ENCODE measurements at places on chromosomes 6 and 20.
A peak's percentile ranks its signal among the peaks of the same experiment; 100 is the strongest.

GRCh38 chr6:143176090-143177021 lies 115.7 kb downstream of the AIG1 start:
- DNase-seq: peak; percentile 65

DNA sequence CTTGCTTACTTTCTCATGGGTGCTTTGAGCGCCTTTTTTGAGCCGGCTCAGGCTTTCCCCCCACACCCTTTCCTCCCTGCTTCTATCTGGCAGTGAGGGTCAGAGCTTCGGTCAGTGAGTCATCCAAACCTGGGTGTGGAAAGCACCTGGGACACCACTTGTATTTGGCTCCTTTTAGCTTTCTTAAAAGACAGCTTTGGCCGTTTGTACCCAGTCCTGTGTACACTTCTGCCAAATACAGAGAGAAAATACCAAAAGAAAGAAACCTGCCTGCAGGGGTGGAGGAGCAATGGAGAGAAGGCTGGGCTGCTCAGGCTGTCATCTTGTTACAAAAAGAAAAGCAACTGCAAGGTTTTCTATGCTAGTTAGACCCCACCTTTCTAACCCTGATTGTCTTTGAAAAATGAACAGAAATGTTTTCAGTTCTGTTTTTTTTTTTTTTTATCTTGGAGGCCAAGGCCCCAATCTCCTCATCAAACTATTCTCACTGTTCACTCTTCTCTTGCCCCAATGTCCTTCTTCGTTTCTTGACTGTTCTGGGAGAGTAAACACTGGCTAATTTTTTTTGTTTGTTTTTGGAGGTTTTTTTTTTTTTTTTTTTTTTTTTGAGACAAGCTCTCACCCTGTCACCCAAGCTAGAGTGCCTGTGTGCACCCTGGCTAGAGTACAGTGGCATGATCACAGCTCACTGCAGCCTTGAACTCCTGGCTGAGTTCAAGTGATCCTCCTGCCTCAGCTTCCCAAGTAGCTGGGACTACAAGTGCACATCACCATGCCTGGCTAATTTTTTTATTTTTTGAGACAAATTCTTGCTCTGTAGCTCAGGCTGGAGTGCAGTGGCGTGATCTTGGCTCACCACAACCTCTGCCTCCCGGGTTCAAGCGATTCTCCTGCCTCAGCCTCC lies 76.4 kb downstream of the SSR1 start:
- no peak for DNase-seq

- DNase-seq: no peak
Measured at GRCh38 chr6:136772685-136773472, 19.4 kb downstream of the MAP3K5 start.

GRCh38 chr6:76772951-76773350 lies 690.3 kb downstream of the HTR1B start:
- DNase-seq: no peak

- no peak for DNase-seq
Measured at GRCh38 chr6:116764961-116765841, at the start of gene FAM162B. FAM162B (minus strand) TSS chr6:116765719; CDS start chr6:116765576, 143 bp downstream.

- DNase-seq: no peak
Measured at GRCh38 chr6:164023535-164023934, 609.0 kb downstream of the QKI start.

DNA sequence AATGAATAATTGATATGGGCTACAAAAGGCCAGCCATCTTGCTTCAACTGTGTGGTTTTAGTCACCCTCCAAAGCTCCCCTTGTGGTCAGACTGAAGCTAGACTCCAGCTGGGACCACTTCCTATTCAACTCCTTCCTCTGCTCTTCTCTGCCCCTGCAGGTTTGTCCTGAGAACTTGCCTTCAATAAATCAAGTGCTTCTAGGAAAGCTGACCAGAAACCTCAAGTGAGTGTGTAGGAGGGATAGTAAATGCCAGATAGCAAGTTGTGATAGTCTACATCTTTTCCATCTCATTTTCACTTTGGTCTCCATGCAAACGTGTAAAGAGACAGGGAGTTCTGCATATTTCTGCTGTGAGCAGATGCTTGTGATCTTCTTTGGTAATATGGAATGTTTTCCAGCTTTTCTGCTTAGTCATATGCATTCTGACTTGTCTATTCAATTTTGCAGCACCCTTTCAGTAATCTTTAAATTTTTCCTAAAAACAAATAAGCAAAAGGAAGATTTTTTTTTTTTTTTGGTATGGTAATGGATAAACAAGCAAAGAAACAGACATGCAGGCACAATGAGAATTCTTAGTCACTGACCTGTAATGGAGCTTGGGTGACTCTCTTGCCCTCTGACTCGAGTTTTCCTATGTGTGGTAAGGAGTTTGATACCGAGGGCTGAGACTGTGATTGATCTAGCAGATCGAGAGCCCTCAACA lies 201.3 kb upstream of the BTBD3 start:
- peak; percentile 35 for DNase-seq

DNA sequence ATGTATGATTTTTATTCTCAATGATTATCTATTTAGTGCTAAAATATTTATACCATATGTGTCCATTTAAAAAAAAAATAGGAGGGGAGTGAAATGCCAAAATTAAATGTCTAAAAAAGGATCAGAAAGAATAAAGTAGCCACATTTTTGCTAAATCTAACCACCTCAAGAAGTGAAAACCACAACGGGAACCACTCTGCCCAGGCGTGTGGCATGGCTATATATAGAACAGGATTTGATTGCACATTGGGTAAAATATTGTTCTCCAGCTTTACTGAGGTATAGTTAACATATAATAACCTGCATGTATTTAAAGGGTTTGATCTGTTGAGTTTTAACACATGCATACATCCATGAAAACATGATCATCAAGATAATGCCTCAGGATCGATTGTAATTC lies 19.0 kb upstream of the AFDN start:
- DNase-seq: no peak

- DNase-seq: no peak
Measured at GRCh38 chr6:143539734-143540133, 28.2 kb upstream of the FUCA2 start.

GRCh38 chr6:39911513-39912125 lies 22.6 kb downstream of the MOCS1 start:
- no peak for DNase-seq

GRCh38 chr6:114740547-114740946 lies 397.7 kb upstream of the HS3ST5 start:
- no peak for DNase-seq

DNA sequence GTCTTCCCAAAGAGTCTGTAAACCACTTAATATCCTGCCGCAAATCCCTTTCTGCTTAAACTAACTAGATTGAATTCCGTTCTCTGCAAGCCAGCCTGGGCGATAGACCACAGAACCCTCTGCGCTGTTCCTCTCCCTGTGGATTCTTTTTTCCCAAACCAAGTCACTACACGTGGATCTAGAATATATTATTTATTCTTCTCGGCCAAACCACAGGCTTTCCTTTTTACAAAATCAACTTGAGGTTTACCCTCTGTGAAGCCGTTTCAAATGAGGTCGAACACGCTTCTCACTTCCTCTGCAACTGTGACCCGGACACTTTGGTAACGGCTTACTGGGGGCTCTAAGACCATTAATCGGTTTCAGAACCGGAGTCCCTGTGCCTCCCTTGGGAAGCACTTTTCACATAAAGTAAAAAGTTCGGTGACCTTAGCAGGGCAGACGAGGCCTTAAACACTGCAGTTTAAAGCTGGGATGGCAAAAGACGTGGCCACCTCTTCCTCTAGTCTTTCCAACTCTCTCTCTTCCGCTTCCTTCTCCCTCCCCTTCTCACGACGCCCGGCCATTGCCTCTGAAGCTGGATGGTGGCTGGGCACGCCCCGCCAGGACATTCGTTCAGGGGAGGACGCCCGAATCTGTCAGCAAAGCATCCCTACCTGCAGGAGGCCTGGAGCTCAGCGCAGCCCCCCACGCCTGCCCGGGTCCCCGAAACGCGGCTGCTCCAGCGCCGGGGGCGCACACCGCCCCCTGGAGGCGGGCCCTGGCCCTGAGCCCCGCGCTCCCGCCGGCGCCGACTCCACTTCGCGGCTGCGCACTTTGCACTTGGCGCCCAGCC lies 55.0 kb upstream of the FOXC1 start:
- peak; percentile 41 for DNase-seq

DNA sequence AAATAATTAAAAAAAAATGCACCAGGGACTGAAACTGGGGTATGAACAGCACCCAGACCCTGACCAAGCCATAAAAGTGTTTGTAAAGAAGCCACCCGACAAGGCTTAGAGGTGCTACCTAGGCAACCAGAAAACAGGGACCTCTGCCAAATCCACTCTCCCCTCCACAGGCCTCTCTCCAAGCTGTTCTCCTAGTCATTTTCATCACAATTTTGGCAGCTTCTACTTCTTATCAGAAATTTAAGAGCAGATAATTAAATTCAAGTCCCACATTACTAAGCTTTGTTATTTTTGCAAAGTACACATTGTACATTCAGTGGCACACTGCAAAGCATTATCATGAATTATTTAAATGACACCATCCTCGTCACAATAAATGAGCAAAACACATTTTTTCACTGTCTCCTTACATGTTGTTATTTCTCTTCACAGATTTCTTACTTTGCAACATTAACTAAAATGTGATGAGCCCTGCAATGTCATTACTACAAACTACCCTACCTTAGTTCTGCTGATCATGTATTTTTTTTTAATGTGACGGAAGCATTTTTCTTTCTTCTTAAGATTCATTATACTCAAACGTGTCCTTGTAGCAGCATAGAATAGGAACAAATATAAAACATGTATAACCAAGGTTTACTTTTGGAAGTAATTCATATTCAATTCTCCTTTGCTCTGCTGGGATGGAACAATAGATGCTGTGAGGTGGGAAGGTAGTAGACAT lies 38.1 kb downstream of the ECT2L start:
- DNase-seq: no peak

DNA sequence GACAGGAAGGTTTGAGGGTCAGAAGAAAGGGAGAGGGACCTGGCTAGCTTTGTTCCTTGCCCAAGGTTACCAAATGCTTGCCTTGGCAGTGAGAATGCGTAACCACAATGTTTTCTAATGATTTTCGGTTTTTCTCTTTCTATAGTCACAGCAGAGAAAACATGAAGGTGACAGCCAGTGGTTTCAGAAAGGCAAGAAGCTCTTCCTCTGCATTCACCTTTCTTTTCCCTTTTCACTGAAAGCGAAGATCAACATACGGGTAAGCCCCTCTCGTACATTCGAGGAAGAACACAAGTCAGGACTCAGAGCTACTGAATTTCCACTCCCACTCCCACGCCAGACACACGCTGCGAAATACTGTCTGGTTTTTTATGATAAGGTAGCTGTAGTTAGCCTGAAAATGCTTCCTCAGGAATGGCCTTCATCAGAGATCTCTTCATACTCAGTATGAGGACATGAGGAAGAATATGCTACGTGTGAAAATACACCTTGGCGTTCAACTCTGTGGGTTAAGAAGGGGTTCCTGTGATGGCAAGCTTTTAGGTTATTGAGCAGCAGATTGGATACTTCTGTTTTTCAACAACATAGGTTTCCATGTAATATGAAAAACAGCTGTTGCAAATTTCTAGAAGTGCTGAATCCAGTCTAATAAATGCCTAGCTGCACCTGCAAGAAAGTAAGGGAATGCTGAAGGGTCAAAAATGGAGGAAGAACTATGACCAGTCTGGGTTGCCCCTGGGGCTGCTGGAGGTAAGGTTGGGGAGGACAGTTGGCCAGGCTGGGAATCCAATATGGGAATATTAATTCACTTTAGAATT lies 7.4 kb upstream of the CD83 start:
- no peak for DNase-seq

DNA sequence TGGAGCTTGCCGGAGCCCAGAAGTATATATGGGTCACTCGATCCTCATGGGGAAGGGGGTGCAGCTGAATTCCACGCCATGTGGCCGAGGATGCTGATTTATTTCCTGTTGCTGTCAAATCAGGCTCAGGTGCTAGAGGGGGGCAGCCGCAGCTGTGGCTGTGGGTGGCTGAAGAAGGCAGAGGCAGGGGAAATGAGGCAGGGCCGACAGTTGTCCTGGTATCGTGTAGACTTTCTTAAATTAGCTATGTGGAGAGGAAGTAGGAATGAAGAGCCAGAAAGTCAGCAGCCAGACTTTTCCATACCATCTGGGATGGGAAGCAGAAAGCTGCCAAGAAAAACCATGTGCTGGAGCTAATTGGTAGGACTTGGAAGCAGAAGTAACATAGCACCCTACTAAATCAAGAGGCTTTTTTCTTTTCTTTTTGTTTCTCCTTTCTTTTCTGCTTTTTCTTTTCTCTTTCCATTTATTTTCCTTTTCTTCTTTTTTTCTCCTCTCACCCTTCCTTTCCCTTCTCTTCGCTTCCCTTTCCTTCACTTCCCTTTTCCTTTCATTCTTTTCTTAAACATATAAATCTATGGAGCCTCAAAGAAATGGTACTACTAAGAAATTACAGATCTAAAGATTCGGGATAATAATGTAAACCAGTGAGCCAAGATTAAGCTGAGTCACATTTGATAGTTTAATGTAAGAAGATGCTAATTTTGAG lies 90.6 kb upstream of the CD83 start:
- DNase-seq: peak; percentile 27

DNA sequence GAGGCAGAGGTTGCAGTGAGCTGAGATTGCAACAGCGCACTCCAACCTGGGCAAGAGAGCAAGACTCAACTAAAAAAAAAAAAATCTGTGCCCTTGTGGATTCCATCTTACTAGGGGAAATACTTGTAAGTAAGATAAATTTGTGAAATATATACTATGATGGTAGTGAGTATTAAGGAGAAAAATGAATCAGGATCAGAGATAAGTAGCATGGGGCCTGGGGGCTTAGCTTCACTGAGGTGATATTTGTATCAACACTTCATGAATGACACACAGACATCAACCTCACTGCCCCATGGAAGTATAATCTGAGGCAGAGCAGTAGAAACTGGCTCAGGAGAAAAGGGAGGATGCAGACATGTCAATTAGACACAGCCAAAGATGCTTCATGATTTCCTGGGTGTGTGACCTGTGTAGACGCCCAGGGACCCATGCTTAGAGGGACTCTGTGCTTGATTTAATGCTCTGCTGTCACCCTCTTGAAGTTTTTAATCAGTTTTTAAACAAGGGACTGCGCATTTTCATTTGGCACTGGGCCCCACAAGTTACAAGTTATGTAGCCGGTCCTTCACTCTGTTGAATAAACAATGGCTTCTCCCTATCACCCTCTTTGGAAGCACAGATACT lies 41.9 kb downstream of the PCNA start:
- no peak for DNase-seq

DNA sequence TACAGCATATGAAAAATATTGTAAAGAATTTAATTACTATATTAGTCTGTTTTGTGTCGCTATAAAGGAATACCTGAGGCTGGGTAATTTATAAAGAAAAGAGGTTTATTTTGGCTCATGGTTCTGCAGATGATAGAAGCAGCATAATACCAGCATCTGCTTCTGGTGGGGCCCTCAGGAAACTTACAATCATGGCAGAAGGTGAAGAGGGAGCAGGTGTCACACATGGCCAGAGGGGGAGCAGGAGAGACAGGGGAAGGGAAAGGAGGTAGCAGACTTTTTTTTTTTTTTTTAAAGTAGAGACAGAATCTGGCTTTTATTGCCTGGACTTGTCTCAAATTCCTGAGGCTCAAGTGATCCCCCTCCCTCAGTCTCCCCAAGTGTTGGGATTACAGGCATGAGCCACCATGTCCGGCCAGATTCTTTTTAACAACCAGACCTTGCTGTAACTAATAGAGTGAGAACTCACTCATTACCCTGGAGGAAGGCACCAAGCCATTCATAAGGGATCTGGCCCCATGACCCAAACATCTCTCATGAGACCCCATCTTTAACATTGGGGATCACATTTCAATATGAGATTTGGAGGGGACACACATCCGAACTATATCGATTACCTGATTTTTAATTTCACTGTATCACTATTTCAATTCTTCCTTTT lies 64.6 kb downstream of the MAN1A1 start:
- DNase-seq: no peak
